Stimulated activated CD4-positive, alpha-beta T cell treated with anti-CD3 and anti-CD28 coated beads, Interleukin-2, amount 100 ng/mL, for 24 hours (primary cell): ENCODE measurements at places on chromosomes 3 and 15.

DNA sequence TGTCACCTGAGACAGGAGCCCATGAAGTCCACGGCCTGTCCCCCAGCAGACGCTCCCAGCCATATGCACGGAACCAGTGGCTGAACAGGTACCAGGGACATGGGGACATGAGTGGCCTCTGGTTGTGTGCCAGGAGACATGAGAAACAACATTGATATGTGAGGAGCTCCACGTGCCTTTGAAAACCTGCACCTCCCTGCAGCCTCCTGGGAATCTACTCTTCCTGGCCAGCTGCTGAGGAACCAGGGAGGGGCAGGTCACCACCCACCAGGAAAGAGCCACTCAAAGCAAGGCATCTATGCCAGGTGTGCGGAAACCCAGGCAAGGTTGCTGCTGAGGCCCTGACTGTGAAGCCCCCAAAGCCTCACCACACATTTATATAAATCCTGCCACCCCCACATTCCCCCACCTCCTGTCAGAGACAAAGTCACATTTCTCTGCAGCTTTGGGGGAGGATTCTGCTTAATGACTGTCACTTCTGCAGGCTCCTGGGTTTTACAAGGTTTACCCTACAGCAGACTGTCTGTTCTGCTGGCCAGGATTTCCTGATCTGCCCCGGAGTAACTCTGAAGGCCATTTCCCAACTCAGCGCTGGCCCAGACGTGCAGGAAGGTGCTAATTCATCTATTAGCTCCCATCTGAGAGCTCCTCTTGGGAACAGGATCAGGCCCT is 110.8 kb downstream of the ADCY5 start:
- DNase-seq, result no peak

DNA sequence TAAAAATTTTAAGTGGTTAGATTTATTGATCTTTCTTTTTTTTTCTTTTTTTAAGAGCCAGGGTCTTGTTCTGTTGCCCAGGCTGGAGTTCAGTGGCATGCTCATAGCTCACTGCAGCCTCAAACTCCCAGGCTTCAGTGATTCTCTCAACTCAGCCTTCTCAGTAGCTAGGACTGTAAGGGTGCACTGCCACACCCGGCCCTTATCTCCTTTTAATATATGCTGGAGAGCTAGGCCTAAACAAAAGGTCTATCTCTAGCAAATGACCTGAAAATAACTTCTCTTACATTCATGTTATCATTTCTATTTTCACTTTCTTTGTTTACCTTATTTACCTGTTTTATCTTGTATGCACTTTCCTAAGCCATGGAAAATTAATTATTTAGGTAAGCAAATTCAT is 35.2 kb upstream of the MELTF start:
- no peak for DNase-seq

DNA sequence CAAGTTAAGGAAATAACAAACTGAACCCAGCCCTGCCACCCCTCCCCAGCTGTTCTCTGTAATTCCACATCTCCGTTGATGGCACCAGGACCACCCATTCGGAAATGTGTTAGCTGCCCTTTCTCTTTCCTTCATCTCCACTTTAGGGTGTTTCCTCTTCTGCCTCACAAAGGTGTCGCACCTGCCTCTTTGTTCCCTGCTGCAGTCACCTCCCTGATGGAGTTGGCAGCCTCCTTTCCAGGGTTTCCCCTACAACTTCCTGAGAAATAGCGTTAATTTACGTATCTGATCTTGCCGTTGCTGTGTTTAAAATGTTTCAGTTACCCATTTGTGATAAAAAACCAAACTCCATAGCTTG is 57.3 kb downstream of the GPR171 start:
- DNase-seq, result no peak

DNA sequence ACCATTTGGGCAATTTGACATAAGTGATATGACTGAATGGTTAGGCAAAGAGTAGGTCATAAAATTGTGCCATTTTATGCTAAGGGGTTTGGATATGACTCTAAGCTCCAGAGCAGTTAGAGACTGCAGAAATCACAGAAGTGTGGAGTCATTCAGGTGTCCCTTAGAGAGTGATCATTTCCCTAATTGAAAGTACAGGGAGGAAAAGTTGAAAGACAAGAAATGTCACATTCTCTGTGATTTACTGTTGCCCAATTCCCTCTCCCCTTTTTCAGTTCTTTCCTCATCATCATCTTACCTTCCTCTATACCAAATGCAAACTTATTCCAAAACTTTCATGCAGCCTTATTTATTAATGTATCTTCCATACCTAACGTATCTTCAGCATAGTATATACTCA is 2.7 kb upstream of the GOLGB1 start:
- DNase-seq, result no peak

DNA sequence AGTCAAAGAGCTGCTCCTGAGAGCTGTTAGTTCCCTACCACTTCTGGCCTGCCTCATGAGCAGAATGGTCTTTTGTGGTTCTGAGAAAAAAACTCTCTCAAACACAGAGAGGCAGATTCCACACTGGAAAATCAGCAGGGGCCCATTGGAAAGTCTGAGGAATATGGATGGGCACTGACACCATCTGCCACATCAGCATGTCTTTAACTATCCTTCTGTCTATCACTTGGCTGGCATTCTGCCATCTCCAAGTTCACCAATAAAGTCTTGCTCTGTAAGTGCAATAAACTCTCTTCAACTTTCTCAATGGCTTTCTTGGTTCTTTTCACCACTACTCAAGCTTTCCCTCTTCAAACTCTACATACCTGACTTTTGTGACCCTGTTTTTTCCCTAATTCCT is 101.3 kb upstream of the GALNT15 start:
- no peak for DNase-seq

GRCh38 chr3:177452831-177453450 is 255.7 kb upstream of the TBL1XR1 start:
- DNase-seq, result no peak

- no peak for DNase-seq
Measured at GRCh38 chr15:73985101-73985873, 6.8 kb downstream of the STOML1 start.

DNA sequence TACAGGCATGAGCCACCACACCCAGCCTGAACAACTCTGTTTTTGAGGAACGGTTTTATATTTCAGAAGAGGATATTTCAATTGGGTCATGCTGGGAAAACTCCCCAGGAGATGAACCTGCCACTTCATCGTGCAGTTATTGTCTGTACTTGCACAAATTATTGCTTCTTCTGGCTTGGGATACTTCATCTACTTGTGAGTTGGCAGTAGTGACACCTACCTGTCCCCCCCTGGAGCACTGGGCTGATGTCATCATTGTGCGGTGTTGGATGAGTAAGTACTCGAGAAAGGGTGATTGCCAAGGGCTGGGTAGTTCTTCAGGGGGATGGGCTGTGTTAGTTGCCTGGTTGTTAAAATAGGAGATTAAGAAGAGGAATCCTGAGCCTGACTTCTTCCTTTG is 85.1 kb upstream of the SAMMSON start:
- DNase-seq, result no peak

DNA sequence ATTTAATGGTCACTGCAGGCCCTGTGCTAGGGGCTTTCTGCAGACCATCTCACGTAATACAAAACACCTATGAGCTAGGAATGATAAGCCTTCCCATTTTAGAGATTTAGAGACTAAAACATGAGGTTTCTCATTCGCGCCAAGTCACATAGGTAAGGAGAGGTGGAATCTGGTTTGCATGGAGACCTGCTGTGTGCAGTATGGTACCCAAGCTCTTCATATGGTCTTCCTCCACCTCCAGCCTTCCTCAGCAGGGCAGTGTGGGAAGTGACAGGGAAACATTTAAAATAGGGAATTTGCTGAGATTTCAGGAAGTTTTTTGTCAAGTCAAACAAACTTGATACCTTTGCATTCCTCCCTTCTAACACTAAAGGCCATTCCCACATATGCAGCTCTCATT is 337.6 kb downstream of the IL20RB start:
- DNase-seq, result no peak
